ENCODE measurements at places on chromosomes 2 and 18.

GRCh38 chr2:200828572-200829257 is 17.0 kb downstream of the BZW1 start:
- no peak for DNase-seq

DNA sequence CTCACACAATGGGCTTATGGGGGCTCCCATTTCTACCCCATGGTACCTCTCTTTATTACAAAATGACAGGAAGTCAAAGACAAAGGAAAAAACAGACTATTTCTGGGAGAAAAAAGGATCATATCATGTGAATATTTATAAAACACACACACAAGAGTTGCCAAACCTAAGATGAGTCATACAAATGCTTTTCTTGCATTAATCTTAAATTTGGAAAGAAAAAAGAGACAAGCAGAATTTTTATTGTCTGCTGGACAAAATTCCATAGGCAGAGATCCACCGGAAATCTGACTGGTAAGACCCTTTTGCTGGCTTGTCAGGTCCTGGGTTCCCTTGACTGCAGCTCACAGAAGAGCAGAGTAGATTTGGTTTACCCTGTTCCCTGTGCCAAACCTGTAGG is 1732.3 kb upstream of the PIK3C3 start:
- no peak for DNase-seq

DNA sequence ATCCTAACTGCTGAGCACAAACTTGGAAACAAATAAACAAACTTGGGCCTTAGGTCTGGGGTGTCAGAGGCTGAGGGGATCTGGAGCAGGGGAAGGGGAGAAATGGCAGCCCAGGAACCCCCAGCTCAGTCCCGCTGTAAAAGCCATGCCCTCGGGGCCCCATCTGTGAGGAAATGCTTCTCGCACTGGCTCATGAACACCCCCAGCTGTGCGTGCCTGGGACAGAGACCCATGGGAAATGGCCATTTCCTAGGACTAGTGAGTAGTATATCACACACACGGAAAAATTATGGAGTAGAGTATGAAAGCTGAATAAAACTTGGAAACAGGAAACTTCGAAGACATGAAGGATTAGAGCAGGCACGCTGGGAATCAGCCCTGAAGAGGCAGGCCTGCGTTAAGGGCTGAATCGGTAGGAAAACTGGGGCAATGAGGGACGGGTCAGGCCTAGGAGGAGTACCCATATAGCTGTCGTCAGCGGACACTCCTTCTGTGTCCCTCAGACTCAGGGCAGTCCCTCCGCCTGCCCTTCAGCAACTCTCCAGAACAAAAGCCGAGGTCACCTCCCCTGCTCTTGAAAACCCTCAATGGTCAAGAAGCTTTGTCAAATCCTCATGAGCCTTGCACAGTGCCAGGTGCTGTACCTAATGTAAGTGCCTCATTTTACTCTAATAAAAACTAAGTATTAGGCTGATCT is 120.8 kb upstream of the ODC1 start:
- no peak for DNase-seq

- DNase-seq: no peak
These were observed 200.1 kb downstream of the NDUFA10 start for GRCh38 chr2:239824866-239825704.

GRCh38 chr18:74689251-74689650 is 91.6 kb downstream of the ZNF407 start:
- peak; percentile 71 for DNase-seq

DNA sequence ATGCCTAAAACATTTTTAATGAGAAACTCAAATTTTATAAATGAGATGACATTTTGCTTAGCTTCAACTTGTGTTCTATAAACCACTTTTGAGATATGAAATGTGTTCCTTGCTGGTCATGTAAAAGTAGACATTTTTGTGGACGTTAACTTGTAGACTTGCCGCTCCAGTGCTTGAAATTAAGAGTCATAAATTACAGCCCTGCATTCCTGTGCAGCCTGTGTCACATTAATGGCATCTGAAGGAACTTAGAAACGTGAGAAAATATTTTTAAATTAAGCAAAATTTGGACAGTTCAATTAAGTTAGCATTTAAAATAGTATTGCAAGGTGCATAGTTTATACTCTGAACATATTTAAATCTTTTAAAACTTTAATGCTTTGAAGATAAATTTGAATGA is 98.3 kb upstream of the LDLRAD4 start:
- no peak for DNase-seq

DNA sequence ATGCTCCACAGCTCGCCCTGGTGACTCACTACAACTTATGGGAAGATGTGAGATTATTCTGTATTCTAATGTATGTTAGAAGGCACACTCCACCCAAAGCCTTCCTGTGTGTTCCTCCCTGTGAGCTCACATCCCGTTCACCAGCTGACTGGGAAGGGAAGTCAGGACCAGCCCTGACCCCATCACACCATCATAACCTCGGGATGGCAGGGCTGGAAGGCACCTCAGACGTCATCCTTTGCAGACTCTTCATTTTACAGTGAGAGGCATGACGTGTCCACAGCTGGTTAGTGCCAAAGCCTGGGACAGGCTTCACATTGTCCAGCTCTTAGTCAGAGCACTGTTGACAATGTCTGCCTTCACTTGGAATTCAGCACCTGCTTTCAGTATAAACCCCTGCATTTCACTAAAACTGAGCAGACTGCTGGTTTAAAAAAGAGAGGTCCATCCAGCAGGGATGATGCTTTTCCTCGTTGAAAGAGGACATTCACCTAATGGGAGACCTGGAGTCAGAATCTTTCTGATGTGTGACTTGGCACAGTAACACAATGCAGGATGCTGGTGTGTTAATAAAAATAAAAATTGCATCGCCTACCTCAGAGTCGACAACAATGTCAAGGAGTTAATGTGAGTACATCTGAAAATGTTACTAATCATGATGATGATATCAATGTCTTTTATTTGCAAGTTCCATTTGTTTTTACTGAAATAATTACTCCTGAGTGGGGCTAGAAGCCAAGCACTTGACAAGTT is 418.0 kb upstream of the TNP1 start:
- peak; percentile 98 for DNase-seq

DNA sequence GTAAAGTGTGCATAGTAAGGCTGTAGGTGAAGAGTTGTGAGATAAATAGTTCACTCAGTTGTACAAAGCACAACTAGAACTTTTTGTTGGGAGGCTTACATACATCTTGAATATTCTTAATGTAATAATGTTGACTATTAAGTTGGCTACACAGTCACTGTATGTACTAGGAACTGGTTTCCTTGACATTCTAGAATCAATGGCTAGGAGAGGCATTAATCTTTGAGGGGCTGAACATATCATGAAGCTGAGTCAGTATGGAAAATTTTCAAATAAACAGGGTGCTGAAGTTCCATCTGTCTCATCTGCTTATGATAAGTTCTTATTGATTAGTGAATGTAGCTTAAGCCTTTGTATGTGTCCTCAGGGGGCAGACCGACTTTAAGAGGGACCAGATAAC is 23.4 kb downstream of the METTL21A start:
- DNase-seq: no peak

DNA sequence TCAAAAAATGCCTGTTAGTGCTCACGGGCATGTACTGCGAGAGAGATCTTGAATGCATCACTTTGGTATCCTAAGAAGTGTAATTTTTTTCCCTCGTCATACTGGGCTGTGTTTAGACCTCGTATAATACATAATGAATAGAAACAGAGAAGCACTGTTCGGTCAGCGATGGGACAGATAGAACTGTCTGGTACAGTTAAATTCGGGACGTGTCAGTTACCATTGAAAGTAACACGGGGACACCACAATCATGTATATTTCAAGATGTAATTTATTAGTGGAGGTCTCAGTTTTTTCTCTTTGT is 1.8 kb downstream of the PKP4 start:
- peak; percentile 33 for DNase-seq

DNA sequence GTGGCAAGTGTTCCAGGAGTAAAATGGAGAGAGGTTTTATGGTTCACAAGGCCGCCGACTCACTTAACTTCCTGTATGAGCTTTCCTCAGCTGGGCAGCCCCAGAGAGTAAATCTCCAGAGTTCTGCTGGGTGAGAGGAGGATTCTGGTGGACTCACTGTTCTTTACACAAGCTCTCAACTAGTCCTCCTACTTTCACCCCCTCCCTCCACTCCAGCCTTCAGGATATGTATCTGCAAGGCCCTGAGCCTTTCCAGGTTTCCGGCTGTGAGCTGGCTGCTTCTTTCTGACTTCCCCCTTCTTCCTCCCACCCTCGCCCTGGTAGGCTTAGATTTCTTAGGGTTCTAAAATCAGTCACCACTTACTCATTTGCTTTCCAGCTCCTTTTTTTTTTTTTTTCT is 34.0 kb downstream of the EML6 start:
- peak; percentile 77 for DNase-seq

- no peak for DNase-seq
These were observed 76.4 kb downstream of the HDAC4 start for GRCh38 chr2:239324456-239324855.

- DNase-seq: peak; percentile 58
These were observed 156.1 kb downstream of the DYSF start for GRCh38 chr2:71609441-71609840.

DNA sequence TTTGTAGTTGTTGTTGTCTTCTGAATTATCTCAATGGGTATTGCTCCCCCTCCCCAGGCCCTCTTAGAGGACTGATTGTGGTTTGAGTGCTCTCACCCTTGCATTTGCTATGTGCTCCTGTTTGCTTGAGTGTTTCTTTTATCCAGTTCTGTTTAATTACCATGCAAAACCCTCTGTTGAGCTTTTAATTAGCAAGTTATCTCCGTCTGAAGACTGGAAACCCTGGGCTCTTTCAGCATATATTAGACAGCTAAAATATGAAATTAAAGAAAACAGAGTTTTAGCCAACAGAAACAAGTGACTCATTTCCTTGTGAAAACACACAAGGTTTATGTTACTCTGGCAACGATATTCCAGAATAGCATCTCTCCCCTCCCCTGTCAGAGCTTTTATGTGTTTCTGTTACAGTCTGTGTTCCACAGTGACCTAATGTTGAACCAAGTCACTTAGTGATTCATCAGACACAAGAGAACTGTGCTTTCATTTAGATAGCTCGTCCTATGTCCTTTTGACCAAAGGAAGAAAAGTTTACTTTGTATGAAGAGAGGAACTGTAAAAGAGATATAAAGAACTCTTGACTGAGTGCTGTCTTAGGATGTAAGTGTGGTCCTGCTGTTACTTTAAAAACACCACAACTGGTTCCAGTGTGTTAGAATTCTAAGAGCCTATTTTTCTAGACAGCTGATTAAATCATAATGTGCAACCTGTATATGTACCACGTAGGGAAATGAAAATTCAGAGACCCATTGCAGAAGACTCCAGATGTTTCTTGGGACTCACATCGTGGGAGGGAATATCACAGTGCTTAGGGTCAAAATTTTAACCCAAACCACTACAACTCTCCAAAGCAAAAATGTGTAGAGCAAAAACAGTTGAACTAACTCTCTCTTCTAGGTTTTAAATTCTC is 172.8 kb upstream of the RBMS1 start:
- peak; percentile 96 for DNase-seq

Data from ELR (cell line).